ENCODE measurements at places on chromosomes 13 and 19. TPM values are rescaled to one million over a fixed set of nuclear protein-coding genes. Genes with fewer than 3 reads are reported as not detected.

Gene BRCA2
- 23.1 TPM for total RNA-seq

Gene TNFSF13B
- 5.6 TPM for total RNA-seq

Gene GIPR
- 0.57 TPM for total RNA-seq

Gene OR7A5
- not detected for total RNA-seq

Gene CLEC17A
- total RNA-seq, result 0.09 TPM

Gene GJB6
- total RNA-seq, result not detected

Gene PPP2R1A
- total RNA-seq, result 187 TPM

Gene GPC5
- total RNA-seq, result not detected

Gene SGTA
- 40.3 TPM for total RNA-seq

Gene KIR3DL2
- total RNA-seq, result not detected

Gene ZNF90
- 1.4 TPM for total RNA-seq

Gene KANK2
- 590 TPM for total RNA-seq

Gene VMAC
- total RNA-seq, result 3.2 TPM

Gene AMH
- 1.8 TPM for total RNA-seq

Gene DACT3
- total RNA-seq, result 5.1 TPM

Gene TNNT1
- 4.3 TPM for total RNA-seq

Gene KLK12
- total RNA-seq, result not detected

Gene TPTE2
- not detected for total RNA-seq

Gene C19orf81
- not detected for total RNA-seq

Gene IL4I1
- total RNA-seq, result 1.1 TPM

Gene LGALS14
- total RNA-seq, result not detected

Gene MAP4K1
- total RNA-seq, result 0.57 TPM

Gene ANKRD24
- total RNA-seq, result 0.99 TPM

Gene CPAMD8
- total RNA-seq, result 2.5 TPM

Gene MEDAG
- total RNA-seq, result 325 TPM

Gene CRB3
- not detected for total RNA-seq

Gene BRSK1
- total RNA-seq, result 5.2 TPM

Gene ATP4A
- total RNA-seq, result not detected

Gene PRTN3
- not detected for total RNA-seq

Gene MEGF8
- total RNA-seq, result 20.0 TPM

Gene OSCAR
- 0.63 TPM for total RNA-seq

Gene APOE
- 1.6 TPM for total RNA-seq

Gene WDR87
- total RNA-seq, result not detected

Gene KLHL1
- not detected for total RNA-seq

Gene SIAH3
- not detected for total RNA-seq

Gene PRODH2
- total RNA-seq, result not detected

Gene STARD13
- 7.8 TPM for total RNA-seq

Gene CGB7
- 0.09 TPM for total RNA-seq

Gene PRR19
- total RNA-seq, result 0.90 TPM

Gene PBX4
- 0.33 TPM for total RNA-seq

Gene GPR12
- total RNA-seq, result 0.41 TPM
